Stimulated activated CD4-positive, alpha-beta T cell treated with anti-CD3 and anti-CD28 coated beads, Interleukin-15, amount 100 ng/mL, for 1 hour (primary cell): ENCODE measurements at places on chromosomes 5 and 9.

DNA sequence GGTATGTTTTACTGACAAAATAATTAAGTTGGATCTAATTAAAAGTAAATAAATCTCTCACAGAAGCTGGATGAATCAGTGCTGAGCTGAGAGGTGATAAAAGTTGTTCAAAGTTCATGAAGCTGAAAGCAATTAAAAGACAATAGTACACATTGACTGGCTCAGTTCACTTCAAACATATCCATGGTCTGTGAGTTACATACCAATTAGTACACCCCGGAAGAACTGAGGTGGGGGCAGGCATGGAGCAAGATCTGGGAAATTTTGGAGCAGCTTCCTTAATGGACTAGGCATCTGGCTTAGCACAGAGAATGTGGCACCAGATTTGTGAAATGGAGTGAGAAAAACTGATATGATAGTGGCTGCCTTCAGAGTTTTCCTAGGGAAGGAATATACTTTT, 152.7 kb downstream of the ATP10B start:
- DNase-seq = no peak

DNA sequence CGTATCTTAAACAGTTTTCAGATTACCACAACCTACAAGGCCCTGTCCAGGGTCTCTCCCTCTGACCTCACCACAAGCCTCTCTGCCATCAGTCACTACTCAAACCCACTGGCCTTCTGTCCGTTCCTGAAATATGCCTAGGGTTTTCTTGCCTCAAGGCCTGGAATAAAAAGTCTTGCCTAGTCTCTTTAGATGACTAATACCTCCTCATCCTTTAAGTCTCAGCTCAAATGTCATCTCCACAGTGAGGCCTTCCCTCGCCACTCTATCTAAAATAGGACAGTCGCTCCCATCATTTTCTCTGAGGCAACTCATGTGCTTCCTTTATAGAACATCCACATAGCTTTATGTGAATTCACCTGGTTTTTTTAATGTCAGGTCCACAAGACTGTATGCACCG, 5.2 kb downstream of the DENND1A start:
- no peak for DNase-seq

DNA sequence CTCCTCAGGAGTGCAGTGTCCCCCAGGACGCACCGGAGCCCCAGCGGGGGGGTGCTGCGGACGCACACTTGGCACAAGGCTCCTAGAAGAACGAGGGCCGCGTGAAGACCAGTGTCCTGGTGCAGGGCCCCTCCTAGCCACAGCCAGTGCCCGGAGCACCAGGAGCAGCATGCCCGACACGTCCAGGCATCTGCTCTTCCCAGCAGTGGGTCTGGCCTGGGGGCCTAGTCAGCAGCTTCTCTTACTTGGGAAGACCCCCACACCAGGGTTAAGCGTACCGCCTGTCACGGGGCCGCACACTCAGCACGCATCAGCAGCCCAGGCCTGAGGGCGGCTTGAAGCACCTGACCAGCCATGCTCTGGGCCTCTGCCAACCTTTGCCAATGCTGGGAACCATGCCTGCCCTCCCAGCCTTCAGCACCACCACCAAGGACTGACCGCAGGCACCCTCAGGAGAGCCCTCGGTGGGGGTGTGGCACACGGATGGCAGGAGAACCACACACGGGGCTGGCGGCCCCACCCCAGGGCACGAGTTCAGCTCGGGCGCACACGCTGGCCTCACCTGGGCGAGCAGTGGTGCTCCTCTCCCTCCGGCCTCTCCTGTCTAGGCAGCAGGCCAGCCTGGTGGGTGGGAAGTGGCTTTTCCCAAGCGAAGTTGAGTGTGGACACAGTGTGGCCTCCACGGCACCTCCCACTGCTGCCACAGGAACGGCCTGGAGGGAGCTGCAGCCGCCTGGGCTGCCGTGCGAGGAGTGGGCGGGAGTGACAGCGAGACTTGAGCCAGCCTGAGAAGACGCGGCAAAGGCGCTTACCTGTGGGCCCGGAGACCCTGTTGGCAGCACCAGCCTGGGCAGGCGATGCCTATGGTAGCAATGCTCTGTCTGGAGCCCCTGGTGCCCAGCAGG, 12.0 kb upstream of the AJM1 start:
- DNase-seq = no peak

GRCh38 chr5:91403438-91403837, 20.3 kb upstream of the ARRDC3 start:
- no peak for DNase-seq

DNA sequence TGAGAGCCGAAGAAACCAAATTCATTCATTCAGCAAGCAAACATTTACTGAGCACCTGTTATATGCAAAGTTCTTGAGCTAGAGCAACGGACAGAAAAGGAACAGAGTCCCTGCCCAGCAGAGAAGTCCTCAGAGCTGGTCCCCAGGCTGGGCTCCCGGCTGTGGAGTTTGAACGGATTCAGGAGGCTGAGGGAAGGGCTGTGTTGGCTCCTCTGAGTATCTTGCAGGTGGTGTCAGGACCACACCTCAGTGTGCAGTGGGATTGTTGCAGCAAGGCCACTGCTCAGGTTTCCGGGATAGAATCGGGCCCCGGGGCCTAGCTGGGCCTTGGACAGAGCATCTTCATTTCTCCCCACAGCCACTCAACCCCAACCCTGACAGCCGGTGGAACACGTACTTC, 5.1 kb downstream of the TBC1D13 start:
- DNase-seq = no peak

- no peak for DNase-seq
Measured at GRCh38 chr9:6630502-6631206, 14.9 kb downstream of the GLDC start.

DNA sequence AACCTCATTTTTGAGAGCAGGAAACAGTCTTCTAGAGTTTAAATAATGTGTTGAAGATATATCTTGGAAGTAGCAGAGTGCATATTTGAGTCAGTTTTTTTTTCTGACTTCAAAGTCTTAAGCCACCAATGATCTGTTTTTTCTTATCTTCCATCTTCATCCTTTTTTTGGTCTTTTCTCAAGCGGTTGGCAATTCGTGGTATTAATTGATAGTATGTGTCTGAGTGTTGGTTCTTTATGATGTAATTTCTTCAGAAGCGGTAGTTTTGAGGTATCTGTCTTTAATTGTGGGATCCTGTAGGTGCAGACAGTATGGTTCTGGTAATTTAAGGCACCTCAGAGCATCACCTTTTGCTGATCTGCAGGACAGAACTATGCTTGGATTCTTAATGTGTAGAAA, 3.9 kb downstream of the CSNK1G3 start:
- DNase-seq = no peak

DNA sequence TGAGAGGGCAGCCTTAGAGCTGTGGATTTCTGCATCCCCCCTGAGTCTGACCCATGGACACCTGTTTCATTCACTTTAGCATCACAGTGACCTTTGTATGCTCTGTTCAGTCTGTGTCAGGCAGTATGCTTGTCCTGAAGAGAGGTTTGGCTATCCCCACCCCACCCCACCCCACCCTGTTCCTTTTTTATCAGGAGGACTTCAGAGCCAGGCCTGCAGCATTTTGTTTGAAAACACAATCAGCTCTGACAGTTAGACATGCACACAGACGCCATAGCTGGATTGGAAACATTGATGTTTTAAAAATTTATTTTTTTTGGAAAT, 142.2 kb downstream of the NTRK2 start:
- DNase-seq = no peak

- no peak for DNase-seq
Measured at GRCh38 chr5:159208514-159209437, 577 bp downstream of the RNF145 start.

DNA sequence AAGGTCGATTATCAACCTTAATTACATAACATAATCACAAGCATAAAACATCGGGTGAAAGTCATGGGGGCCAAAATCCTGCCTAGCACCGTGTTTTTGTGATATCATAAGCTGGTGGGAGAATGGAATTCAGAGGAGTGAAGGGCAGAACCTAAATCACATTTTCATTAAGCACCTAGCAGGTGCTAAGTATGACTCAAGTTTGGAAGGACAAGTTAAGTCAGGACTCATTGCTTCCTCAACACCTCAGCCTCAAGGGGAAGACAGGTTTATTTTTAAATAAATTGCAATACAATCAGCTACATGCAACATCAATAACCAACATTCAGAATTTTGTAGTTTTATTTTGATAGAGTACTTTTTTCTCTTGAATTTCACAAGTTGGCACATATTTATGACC, 33.5 kb upstream of the GAS1 start:
- DNase-seq = no peak

- DNase-seq = no peak
Measured at GRCh38 chr5:142918959-142919635, 148.9 kb downstream of the ARHGAP26 start.

DNA sequence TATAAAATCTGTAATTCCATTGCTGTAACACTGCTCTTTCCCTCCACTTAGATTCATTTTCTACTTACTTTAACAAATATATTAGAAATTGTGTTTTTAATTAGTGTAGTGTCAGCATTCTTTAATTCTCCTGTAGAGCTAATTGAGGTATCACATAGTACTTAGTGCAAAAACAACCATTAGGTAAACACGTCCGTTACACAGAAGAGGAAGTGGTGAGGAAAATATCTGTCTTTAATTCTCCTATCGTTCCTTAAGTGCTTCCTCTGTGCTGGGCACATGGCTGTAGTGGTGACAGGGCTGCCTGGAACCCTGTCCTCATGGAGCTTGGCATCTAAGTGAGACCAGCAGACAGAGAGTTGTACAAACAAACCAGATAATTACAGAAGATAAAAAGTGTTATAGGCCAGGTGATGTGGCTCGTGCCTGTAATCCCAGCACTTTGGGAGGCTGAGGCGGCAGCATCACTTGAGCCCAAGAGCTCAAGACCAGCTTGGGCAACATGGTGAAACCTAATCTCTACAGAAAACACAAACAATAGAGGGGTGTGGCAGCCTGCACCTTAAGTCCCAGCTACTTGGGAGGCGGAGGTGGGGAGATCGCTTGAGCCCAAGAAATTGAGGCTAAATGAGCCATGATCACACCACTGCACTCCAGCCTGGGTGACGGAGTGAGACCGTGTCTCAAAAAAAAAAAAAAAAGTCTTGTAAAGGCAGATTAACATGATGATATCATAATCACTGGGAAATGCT, 36.4 kb downstream of the PARP8 start:
- no peak for DNase-seq

- DNase-seq = no peak
Measured at GRCh38 chr9:123268199-123268464, 254 bp downstream of the STRBP start.

- no peak for DNase-seq
Measured at GRCh38 chr9:123542435-123543225, 186.6 kb downstream of the CRB2 start.

GRCh38 chr5:149700347-149700746, 29.8 kb upstream of the PPARGC1B start:
- DNase-seq = no peak

- DNase-seq = no peak
Measured at GRCh38 chr5:53335115-53335514, 145.3 kb upstream of the FST start.

DNA sequence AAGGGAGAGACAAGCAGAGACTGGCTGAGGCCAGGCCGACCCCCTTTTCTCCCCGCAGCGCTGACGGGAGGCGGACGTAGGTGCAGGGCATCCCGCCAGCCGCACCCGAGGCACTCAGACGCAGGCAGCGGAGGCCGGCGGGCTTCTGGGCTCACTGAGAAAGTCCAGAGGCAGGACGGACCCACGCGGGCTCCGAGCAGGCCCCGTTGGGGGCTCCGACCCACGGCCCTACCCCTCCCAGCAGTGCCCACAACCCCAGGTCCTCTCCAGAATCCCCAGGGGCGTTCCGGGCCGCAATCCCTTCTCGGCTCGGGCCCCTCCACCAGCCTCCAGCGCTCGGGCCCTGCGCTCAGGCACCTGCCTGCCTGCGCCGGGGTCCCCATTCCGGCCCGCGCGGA, 543 bp downstream of the MTMR12 start:
- peak; percentile 31 for DNase-seq

- DNase-seq = no peak
Measured at GRCh38 chr5:83475935-83476814, 4.6 kb downstream of the VCAN start.

- DNase-seq = no peak
Measured at GRCh38 chr5:3351581-3352442, 243.8 kb upstream of the IRX1 start.

DNA sequence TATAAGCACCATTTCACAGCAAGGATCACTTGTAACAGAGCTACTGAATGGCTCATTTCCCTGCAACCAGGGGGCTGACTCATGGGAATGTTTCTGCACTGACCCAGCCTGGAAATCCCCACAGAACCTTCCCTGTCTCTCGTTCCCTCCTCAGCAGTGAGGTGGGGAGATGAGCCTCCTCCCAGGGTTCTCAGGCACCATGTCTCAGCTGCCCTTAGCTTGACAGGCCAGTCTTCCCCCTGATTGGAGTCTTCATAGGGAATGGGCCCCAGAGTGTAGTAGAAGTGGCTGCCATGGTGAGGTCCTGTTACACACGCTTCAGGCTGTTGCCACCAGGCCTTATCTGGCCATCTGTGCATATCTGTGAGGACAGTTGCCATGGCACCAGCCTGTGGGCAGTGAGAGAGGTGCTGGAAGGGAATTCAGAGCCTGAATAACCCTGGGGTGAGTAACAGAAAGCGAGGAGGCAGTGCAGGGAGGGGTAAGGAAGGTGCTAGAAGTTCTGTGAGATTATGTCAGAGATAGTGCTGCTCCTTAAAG, 324.4 kb downstream of the ENC1 start:
- no peak for DNase-seq

DNA sequence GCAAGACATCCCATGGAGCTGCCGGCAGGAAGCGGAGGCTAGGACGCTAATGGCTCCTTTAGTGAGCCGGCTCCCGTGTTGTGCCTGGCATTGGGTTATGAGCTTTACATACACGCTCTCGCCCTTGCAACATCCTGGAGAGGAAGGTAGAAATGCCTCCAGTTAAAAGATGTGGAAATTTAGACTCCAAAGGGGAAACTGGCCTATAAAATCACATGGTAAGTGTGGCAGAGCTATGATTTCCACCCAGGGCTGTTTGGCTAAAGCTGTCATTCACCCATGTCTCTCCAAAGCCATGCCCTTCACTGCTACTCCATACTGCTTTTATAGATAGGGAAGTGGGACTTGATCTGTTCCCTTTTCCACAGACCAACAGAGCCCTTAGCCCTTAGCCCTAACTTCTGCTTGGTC, 5.2 kb downstream of the GM2A start:
- DNase-seq = no peak

DNA sequence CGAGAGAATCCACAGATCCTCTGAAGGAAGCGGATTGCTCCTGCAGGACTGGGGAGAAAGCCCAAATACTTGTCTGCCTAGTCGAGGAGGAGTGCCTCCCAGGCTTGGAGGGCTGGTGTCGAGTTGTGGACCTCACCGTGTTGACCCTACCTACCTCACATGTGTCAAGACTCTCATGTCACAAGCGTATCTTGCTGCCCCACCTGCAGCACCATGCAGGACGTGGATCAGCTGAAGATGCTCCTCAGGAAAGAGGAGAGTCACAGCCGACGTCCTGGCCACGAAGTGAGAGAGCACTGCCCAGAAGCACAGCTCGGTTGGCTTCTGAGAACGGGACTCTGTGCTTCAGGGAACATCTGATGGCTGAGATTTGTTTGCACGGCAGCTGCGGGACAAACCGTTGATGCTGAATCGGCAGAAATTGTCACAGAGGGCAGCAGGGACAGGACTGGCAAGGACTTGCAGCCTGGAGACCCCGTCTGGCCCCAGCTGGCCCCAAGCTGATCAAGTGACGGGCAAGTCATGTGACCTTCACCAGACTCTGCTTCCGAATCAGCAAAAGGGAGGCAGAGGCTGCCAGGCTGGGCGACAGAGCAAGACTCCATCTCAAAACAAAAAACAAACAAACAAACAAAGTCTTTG, 119.1 kb upstream of the ITGA1 start:
- no peak for DNase-seq
